Activated T-helper 17 cell treated with anti-CD3 and anti-CD28 coated beads, Interleukin-2, amount 50 U/mL, for 72 hours (primary cell): ENCODE measurements at places on chromosomes 6 and 20. TPM values are rescaled to one million over a fixed set of nuclear protein-coding genes. Genes with fewer than 3 reads are reported as not detected.
A peak's percentile ranks its signal among the peaks of the same experiment; 100 is the strongest.

SYNDIG1 gene
- total RNA-seq, result not detected

PTCHD4 gene
- not detected for total RNA-seq

- ATAC-seq, result peak; percentile 11
Measured at GRCh38 chr20:22833851-22834250, 201.3 kb upstream of the SSTR4 start.

GRCh38 chr6:81623106-81623759, 129.2 kb downstream of the TENT5A start:
- no peak for ATAC-seq

DNA sequence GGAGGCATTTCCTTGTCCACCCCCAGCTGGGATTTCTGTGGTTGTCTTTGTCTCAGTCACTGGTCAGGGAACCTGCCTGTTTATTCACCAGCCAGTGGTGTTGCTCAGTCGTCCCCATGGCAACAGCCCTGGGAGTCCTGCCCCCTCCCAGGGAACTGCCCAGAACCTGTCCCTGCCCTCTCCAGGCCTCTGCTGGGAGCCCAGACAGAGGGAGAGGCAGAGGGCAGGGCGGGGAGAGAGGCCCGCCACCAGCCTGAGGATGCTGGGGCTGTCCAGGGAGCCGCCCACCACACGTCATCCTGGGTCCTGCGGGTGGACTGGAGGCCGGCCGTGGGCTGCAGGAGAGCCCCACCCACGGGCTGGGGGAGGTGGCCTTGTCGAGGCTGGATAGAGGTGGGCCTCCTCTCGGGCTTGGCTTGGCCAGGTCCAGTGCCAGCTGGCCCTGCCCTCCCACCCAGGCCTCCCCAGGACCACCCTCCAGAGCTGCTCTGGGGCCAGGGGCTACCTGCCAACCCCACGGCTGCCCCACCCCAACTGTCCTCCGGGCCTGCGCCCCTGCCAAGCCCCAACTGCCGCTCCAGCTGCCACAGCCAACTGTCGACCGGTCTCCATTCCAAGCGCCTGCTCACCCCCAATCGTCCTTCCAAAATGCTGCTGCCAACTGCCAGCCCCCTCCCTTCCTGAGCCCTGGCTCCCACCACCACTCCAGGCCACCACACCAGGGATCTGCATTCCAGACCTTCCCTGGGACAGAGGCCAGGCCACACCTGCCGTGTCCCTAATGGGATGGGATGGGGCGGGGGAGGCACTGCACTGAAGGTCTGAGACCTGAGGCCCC, 4.2 kb upstream of the ZBTB46 start:
- no peak for ATAC-seq

- no peak for ATAC-seq
Measured at GRCh38 chr20:23510000-23510590, 19.2 kb downstream of the CST8 start.

DNA sequence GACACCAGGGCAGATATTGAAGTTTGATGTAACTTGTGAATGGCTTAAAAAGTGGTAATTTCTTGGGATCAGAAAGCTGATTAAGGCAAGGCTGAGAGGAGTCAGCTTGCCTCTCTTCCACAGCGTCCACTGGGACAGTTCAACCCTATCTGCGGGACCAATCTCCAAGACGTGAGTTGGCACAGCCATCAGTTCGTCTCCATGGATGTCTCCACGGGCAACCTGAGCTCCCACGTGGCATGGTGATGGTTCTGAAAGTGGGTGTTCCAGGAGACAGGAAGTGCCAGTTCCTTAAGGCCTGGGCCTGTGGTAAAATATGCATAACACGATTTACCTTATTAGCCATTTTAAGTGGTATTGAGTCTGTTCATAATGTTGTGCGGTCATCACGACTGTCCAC, 67.9 kb upstream of the BHLHE23 start:
- no peak for ATAC-seq

DNA sequence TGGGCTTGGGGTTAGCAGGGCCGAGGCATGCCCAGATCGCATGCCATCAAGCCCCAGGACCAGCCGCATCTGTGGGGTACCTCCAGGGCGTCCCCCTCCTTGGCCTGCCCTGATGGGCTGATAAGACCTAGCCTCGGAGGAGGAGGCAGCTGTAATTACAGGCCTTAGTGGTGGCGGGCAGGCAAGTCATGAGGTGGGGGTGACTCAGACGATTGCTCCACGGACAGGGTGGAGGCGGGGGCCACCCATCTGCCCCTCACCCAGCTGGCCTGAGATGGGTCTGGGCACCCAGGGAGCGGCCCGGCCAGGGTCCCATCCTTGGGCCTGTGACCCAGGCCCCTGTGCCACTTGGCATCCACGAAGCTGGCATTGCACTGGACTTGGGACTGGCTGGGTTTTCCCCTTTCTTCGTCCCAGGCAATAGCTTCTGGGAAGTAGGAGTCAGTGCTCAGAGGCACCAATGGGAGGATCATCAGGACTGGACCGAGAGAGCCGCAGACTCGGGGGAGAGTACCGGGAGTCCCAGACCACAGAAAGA, 57.5 kb downstream of the CEBPB start:
- no peak for ATAC-seq

- ATAC-seq, result no peak
Measured at GRCh38 chr20:18832546-18833200, 19.1 kb downstream of the SCP2D1 start.

GRCh38 chr6:18990059-18990978, 603.2 kb downstream of the RNF144B start:
- ATAC-seq, result no peak

DNA sequence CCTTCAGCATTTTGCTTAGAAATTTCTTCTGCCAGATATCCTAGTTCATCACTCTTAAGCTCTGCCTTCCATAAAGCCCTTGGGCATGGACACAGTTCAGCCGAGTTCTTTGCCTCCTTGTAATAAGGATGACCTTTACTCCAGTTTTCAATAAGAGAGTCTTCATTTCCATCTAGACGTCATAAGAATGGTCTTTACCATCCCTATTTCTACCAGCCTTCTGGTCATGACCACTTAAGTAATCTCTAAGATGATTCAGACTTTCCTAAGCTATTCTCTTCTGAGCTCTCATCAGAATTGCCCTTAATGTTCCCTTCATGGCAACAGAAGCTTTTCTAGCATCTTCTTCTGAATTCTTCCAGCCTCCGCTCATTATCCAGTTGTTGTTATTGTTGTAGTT, 126.1 kb downstream of the TFAP2C start:
- ATAC-seq, result no peak
